ENCODE measurements at places on chromosomes 7 and 10.

GRCh38 chr10:50866317-50866716, 19.1 kb downstream of the A1CF start:
- DNase-seq, result no peak

GRCh38 chr10:126686268-126686667, 15.8 kb upstream of the C10orf90 start:
- DNase-seq, result no peak

- no peak for DNase-seq
Measured at GRCh38 chr7:55977831-55978230, 13.4 kb downstream of the NIPSNAP2 start.

- no peak for DNase-seq
Measured at GRCh38 chr10:110434489-110435096, 63.1 kb upstream of the DUSP5 start.

- DNase-seq, result no peak
Measured at GRCh38 chr10:131561897-131562296, 250.4 kb upstream of the TCERG1L start.
